ENCODE measurements at places on chromosomes 1 and 21. TPM values are rescaled to one million over a fixed set of nuclear protein-coding genes. Genes with fewer than 3 reads are reported as not detected.

DNA sequence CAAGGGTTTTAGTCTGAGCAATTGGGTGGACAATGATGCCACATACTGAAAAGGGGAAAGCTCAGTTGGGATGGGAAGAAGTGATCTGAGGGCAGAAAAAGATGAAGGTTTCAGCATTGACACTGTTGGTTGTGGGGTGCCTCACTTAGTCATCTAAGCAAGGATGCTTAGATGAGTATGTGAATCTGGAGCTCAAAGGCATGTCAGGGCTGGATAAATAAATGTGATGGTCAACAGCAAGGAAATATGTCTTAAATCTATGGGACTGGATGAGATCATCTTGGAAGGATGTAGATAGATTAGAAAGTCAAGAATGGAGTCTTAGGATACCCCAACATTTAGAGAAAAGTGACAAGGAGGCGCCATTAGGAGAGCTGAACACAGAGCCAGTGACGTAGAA, 114.6 kb downstream of the ZBTB18 start:
- H3K4me1 ChIP-seq = no peaks in the 10 kb centered on the region
- H3K36me3 ChIP-seq = no peaks in the 10 kb centered on the region
- no peaks in the 10 kb centered on the region for H3K27me3 ChIP-seq
- H3K4me3 ChIP-seq = no peak overlapping the region

GRCh38 chr21:16058896-16059295, 329.1 kb downstream of the USP25 start:
- DNase-seq = no peak
- H3K27me3 ChIP-seq = no peaks in the 10 kb centered on the region
- H3K36me3 ChIP-seq = no peaks in the 10 kb centered on the region
- no peaks in the 10 kb centered on the region for H3K4me1 ChIP-seq

DNA sequence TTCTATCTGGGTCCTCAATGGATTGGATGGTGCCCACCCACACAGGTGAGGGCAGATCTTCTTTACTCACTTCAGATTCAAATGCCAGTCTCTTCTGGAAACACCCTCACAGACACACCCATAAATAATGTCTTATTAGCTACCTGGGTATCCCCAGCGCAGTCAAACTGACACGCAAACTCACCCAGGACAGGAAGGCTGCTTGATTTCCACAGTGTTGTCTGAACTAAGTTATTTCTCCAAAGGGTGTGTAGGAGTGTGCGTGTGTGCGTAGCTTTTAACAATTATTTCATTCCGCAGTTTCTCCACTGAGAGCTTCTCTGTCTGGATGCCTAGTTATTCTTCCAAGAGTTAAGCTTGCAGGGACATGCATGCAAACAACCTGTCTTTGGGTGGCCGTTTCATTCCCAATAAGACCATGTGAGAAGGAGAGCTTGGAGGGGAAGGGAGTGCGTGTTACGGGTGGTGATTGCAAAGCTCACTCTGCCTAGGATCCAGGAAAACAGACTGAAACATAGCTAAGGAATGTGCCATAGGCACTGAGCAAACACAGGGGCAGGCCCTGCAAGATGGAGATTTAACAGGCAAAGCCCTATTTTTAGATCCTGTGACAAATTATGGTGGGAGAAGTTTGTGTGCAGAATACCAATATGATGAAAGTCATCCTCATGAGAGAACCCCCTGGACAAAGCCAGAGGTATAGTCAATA, 269.7 kb downstream of the DYRK1A start:
- no peak for DNase-seq
- H3K36me3 ChIP-seq = no peaks in the 10 kb centered on the region
- H3K4me3 ChIP-seq = no peak overlapping the region
- peaks cover 7% of the 10 kb centered on the region for H3K4me1 ChIP-seq
- no peak overlapping the region for H3K27ac ChIP-seq
- peaks cover 35% of the 10 kb centered on the region for H3K27me3 ChIP-seq

DNA sequence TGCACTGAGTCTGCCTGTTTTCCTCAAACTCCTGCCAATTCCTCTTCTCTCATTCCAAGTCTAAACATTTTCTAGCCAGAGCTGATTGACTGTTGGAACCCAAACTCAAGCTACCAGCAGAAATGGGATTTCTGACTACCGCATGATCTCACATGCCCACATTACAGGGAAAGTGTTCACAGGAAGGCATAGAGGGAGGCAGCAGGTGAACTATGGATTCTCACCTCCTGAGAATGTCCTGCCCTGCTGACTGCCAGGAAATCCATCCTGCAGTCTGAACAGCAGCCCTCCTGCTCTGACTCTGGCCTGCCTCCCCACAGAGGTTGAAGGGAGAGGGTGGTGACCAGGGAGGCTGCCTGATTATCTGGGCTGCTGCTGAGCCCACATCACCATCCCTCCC, 22.5 kb downstream of the IQGAP3 start:
- H3K36me3 ChIP-seq = no peaks in the 10 kb centered on the region
- H3K27ac ChIP-seq = no peak overlapping the region
- H3K4me3 ChIP-seq = no peak overlapping the region
- H3K27me3 ChIP-seq = no peaks in the 10 kb centered on the region
- DNase-seq = no peak

DNA sequence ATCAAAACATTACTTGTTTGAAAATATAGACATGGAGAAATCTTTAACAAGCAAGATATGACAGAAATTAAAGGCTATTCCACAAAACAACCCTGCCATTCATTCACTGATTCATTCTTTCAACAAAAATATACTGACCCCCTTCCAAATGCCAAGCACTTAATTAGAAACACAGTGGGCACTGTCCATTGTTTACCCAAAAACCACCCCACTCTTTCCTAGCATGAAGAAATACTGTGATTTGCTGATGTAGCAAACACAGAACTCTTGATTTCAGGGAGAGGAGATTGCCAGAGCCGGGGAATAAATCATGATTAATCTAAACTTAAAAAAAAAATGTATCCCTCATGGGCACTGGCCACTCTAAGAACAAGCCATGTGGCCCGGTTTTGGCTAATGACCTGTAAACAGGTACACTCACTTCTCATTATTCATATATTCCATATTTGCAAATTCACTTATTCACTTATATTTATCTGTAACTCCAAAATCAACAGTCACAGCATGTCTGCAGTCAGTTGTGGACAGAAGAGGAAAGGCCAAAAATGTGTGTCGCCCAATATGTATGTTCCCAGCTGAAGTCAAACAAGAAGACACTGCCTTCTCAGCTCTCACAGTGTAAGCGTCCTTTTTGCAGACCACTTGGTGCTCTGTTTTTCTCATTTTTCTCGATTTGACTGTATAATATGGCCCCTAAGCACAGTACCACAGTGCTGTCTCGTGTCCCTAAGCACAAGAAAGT, 133.1 kb downstream of the SMYD3 start:
- no peak for DNase-seq
- no peak overlapping the region for H3K4me3 ChIP-seq
- H3K36me3 ChIP-seq = peaks cover 1% of the 10 kb centered on the region
- no peaks in the 10 kb centered on the region for H3K27me3 ChIP-seq
- no peaks in the 10 kb centered on the region for H3K4me1 ChIP-seq

GRCh38 chr1:219518168-219518906, 94.6 kb downstream of the ZC3H11B start:
- H3K27ac ChIP-seq = no peak overlapping the region
- no peaks in the 10 kb centered on the region for H3K27me3 ChIP-seq
- H3K4me3 ChIP-seq = no peak overlapping the region
- no peak for DNase-seq
- H3K4me1 ChIP-seq = no peaks in the 10 kb centered on the region

Gene EPB41
- total RNA-seq = 74.9 TPM

Gene COL6A1
- total RNA-seq = 4.1 TPM

DNA sequence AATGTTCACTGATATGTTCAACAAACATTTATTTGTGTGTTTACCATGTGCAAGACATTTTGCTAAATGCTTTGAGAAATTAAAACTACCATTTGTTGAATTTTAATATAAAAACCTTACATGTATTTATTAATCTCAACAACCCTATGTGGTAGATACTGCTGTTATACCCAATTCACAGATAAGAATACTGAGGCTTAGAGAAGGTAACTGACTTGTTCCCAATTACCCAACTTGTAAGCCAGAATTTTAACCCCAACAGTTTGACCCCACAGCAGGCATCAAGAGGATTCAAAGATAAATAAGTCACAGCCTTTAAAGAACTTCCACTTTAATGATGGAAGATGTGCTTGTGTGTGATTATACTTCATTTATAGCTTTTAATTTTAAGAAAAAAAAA, 3.7 kb downstream of the DNAJC8 start:
- peaks cover 23% of the 10 kb centered on the region for H3K4me1 ChIP-seq
- no peaks in the 10 kb centered on the region for H3K27me3 ChIP-seq
- no peak overlapping the region for H3K27ac ChIP-seq
- peaks cover 25% of the 10 kb centered on the region for H3K36me3 ChIP-seq

GRCh38 chr1:24707687-24708086, 37.6 kb upstream of the CLIC4 start:
- H3K27me3 ChIP-seq = no peaks in the 10 kb centered on the region
- no peak overlapping the region for H3K4me3 ChIP-seq
- H3K27ac ChIP-seq = no peak overlapping the region
- no peak for DNase-seq
- peaks cover 6% of the 10 kb centered on the region for H3K4me1 ChIP-seq

Gene GSTM1
- total RNA-seq = 49.6 TPM

- no peak for DNase-seq
- H3K4me1 ChIP-seq = no peaks in the 10 kb centered on the region
- no peak overlapping the region for H3K4me3 ChIP-seq
- H3K36me3 ChIP-seq = no peaks in the 10 kb centered on the region
Observed at GRCh38 chr21:31543191-31543590, 116.3 kb upstream of the SOD1 start.

Gene BCAN
- not detected for total RNA-seq

GRCh38 chr1:233707880-233708815, 94.2 kb downstream of the KCNK1 start:
- H3K27ac ChIP-seq = no peak overlapping the region
- no peaks in the 10 kb centered on the region for H3K36me3 ChIP-seq
- H3K4me3 ChIP-seq = no peak overlapping the region

Gene HUNK
- total RNA-seq = 0.27 TPM

Gene SLC66A1
- 3.6 TPM for total RNA-seq

- H3K36me3 ChIP-seq = no peaks in the 10 kb centered on the region
- no peak overlapping the region for H3K4me3 ChIP-seq
- DNase-seq = no peak
Observed at GRCh38 chr21:41317458-41317857, 857 bp downstream of the FAM3B start.

Gene ANGPTL3
- not detected for total RNA-seq

GRCh38 chr1:161721738-161722343, 497 bp downstream of the FCRLB start:
- no peaks in the 10 kb centered on the region for H3K36me3 ChIP-seq
- no peak overlapping the region for H3K4me3 ChIP-seq
- peaks cover 17% of the 10 kb centered on the region for H3K27me3 ChIP-seq
- peaks cover 21% of the 10 kb centered on the region for H3K4me1 ChIP-seq
- no peak overlapping the region for H3K27ac ChIP-seq

DNA sequence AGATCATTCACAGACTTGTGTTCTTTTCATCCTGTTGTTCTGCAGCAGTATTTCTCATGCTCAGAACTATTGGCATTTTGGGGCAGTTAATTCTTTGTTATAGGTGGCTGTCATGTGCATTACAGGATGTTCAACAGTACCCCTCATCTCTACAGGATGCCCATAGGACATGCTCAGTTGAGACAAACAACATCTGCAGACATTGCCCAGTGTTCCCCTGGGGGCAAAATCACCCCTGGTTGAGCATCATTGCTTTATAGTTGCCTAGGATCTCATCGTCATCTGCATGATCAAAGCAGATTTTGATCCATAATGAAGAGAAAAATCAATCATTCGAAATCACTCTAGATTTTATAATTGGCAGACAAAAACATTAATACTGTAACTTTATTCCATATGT, 222.5 kb upstream of the CACYBP start:
- no peak overlapping the region for H3K4me3 ChIP-seq
- H3K4me1 ChIP-seq = peaks cover 2% of the 10 kb centered on the region
- no peak for DNase-seq
- H3K36me3 ChIP-seq = no peaks in the 10 kb centered on the region

Gene TMPRSS15
- total RNA-seq = not detected

Gene SLC2A5
- total RNA-seq = not detected

Data from activated CD8-positive, alpha-beta T cell treated with anti-CD3 and anti-CD28 coated beads for 36 hours (primary cell).